Thoracic aorta (tissue), 2 donors: ENCODE measurements at places on chromosomes 4 and X.

GRCh38 chrX:150848914-150849365 lies 49.5 kb downstream of the CD99L2 start:
- DNase-seq, result no peak

- DNase-seq, result no peak
These were observed 39.6 kb upstream of the SRPX start for GRCh38 chrX:38260231-38260630.

DNA sequence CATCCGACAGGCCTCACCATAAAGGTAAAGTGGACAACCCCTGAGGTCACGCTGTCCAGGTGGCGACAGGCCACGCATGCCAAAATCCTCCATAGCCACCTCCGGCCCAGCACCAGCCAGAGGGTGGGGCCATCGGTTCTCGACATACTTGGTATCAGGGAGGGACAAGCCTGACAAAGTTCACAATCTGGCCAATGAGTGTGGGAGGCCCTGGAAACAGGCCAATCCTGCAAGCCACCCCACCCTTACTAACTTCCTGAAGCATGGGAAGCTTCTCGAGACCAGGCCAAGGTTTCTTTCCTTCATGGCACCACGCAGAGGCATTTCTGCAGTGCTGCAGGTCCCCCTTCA lies 73.8 kb downstream of the MTMR1 start:
- DNase-seq, result no peak

- no peak for DNase-seq
These were observed 93.8 kb downstream of the ARHGAP10 start for GRCh38 chr4:147825451-147826287.

DNA sequence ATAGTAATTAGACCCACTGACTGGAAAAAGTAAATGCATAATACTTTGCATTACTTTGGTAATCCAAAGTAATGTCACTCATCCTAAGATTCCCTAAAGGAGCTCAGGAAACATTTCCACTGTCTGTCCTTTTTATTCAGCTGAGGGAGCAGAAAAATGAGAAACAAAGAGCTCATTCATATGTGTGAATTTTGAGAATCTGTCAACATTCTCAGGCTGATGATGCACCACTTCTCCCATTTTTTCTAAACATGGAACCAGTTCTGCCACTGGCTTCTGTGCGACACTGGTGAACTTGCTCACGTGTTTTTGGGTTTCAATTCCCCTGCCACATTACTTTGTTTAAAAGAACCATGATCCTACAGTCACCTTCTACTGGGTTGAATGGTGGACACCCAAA lies 28.4 kb upstream of the ADH7 start:
- DNase-seq, result no peak

GRCh38 chrX:55451141-55451540 lies 786 bp upstream of the MAGEH1 start:
- DNase-seq, result no peak

GRCh38 chr4:41256131-41256739 lies 493 bp upstream of the UCHL1 start:
- DNase-seq, result no peak

- no peak for DNase-seq
These were observed 131.1 kb downstream of the IQCM start for GRCh38 chr4:149684516-149684915.

DNA sequence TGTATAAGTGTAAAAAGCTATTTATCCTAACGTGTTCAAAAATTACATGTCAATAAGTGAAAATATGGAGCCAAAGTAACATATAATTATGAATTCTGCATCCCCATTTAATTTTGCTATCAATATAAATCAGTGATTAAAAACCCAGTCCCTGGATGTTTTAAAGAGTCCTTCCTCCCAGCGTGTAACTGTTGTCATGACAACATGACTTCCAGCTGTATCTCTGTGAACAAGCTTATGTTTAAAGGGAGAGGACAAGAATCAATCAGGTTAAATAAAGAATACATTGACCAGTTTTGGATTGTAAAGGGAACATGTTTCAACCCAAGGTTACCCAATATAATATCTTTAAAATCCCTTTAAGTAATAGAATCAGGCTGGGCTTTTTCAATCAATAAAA lies 219.7 kb downstream of the NSUN7 start:
- DNase-seq, result no peak

DNA sequence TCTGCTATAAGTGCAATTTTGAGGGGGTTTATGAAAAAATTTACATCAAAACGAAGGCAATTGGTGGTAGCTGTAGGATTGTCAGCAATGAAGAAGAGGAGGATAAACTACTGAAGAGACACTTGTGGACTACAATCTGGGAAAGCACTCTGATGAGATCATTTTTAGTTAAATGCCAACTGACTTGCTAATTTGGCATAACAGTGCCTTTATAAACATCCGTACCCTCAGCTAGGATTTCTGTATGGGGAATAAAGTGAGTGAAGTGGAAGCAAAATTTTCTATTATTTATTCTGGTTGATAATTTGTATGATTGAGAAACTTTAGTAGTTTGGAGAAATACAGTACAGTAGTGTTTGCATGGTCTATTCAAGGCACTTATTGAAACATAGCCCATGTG lies 11.2 kb upstream of the GNRHR start:
- DNase-seq, result no peak

DNA sequence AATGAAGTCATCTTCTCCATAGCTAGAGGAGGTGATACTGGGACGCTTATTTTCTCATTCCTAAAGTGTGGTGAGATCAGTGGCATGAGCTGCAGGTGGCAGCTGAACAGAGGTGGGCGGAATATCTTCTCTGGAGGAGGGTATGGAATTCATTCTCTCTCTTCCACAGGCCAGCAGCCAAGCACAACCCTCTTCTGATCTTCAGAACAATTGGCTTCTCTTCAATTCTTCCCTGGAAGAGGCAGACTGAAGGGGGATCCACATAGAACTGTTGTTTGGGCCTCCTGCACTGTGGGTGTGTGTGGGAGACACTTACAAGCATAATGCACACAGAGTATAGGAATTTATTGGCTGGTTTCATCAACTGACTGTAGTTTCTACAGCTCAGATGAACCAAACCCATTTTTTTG lies 180.4 kb upstream of the RASGEF1B start:
- no peak for DNase-seq

DNA sequence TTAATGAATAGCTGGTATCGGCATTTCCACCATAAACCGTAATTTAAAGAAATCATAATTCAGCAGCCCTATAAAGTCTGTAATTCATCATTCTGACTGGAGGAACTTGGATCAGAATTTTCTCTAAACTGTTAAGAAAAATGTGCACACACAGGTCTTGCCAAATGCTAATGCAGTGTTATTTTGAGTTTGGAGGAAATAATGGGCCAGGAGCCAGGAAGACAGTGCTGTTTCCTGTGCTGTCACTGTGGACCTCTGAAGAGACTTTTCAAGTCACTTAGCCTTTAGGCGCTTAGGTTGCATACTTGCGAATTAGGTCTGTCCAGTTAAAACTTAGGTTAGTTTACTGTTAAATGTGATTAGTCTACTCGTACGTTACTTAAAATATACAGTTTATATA lies 137.5 kb upstream of the ANXA3 start:
- DNase-seq, result no peak

GRCh38 chr4:41044165-41044564 lies 170.2 kb downstream of the APBB2 start:
- no peak for DNase-seq

GRCh38 chr4:184475096-184475461 lies 729 bp upstream of the IRF2 start:
- peak; percentile 42 for DNase-seq

- no peak for DNase-seq
These were observed 54.0 kb downstream of the METTL14 start for GRCh38 chr4:118739022-118739713.

DNA sequence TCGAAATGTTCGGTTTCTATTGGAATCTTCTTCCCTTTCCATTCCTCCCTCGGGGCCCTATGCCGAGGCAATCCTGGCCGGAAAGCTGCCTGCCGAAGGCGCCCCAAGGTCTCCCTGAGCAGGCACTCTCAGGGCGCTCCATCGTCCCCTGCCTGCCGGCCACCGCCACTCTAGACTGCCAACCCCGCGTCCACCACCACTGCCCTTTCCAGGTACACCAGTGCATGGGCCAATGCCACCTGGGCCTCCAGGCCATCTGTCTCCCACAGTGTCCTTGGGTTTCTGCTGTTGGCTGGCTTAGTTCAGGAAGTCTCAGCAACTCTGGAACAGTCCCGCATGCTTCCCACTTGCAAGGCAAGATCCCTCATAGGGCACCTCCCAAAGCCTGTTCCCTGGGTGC lies 14.6 kb downstream of the CTAG1A start:
- no peak for DNase-seq

DNA sequence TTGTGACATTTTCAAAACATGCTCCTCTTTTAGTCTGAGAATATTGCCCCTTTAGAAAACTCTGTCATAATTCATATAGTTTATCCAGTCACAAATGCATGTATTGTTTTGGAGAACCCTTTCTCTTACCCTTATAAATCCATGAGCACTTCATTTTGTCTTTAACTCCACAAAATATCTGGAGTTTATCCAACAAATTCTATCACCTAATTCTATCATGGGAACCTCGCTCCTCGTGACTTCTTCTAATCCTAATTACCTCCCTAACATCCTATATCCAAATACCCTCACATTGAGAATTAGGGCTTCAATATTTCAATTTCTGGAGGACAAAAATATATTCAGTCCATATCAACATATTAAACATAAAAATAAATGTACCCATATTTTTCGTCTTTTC lies 1565.9 kb downstream of the ARAP2 start:
- no peak for DNase-seq

DNA sequence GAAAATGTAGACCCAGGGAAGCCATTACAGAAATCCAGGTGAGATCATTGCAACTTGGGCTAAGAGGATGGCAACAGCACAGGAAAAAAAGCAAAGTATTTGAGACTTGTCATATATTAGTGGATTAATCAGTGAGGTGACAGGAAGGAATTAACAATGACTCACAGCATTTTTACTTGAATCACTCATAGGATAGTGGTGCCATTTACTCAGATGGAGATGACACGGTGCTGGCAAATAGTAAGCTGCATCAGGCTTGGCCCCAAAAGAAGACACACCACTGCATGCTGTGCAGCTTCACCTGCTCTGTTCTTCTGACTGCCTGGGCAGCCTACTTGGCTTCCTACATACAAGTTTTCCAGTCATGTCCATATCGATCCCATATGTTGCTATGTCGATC lies 144.8 kb downstream of the FRYL start:
- DNase-seq, result no peak

- DNase-seq, result no peak
These were observed 20.9 kb upstream of the CD99L2 start for GRCh38 chrX:150919401-150919800.

DNA sequence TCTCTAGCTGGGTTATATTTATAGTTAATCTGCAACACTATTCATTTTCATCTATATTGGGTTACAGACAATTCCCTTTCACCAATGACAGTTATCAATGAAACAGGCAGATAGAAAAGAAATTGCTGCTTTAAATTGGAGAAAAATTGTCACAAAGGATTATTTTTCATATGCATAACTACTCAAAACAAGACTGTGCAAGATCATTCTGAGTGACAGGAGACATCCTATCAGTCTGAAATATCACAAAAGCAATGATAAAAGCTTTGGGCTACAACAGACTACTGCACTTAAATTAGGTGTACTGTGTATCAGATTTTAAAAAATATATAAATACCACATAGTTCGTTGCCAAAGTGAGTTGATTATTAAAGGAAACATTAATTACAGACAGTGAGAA lies 722.6 kb downstream of the ARAP2 start:
- no peak for DNase-seq

DNA sequence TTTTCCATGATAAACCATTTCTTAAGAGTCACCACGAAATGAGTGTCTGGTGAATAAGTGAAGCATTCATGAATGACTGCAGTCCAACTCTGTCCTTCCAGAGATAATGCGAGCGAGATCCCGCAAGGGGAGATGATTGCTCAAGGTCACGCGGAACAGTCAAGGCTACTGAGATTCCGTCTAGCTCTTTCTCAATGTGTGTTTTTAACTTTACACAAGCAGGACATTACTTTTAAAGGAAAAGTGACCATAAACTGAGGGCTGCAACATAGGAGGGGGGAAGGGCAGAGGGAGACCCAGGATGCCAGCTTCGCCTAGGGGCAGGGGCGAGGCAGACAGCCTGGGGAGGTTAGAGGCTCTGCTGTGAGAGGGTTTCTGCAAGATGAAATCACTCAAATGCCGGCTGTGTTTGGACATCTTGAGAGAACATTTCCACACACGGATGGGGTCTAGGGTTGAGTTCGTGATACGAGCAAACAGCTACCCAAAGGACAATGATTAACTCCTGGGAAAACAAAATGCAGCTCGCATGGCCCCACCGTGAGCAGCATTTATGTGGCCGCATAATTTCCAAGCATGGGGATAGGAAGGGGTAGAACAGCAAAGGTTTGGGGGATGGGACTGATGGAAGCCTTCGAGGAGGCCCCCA lies 23.8 kb upstream of the CCNQ start:
- no peak for DNase-seq

GRCh38 chr4:21046141-21046540 lies 345.9 kb downstream of the PACRGL start:
- no peak for DNase-seq

DNA sequence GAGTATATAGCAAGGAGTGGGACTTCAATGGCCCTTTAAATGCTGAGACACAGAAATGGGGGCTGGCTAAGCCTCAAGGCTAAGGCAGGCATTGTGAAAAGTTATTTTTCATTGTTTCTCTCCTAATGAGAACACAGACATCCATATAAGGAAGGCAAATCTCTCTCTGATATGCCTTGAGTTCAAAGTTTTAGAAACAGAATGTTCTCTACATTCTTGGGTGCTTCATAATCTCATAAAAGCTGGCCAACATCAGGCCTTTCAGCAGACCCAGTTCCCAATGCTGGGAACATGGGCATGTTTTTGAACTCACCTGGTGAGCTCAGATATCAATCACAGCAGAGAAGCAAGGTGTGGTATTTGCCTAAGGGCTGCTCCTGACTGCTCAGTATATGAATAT lies 19.4 kb upstream of the RAB40A start:
- DNase-seq, result no peak

- DNase-seq, result no peak
These were observed 23.5 kb upstream of the SPINK2 start for GRCh38 chr4:56844802-56845580.

DNA sequence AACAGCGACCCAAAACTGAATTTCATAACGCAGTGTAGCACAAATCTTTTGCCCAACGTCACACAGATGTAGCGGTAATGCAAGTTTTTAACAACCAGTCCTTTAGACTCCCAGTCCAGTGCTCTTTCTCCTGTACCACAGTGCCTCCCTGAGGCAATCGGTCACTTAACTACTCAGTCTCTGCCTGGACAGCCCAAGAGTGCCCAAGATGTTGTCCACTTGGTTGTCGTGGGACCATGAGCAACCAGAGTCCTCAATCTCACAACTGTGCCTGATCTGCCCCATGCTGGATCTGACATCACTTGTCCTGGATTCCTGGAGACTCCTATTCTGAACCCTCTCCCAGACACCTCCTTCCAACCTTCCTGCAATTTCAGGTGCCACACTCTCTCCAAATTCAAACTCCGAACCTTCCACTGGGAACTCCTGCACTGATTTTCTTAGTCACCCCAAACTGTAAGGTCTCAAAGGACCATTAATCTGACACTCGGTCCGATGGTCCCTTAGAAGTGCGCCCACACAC lies 702 bp downstream of the MMGT1 start:
- no peak for DNase-seq
